Stimulated activated CD8-positive, alpha-beta memory T cell treated with anti-CD3 and anti-CD28 coated beads, Interleukin-7, amount 100 ng/mL, for 48 hours (primary cell): ENCODE measurements at places on chromosomes 1 and 21.
A peak's percentile ranks its signal among the peaks of the same experiment; 100 is the strongest.

DNA sequence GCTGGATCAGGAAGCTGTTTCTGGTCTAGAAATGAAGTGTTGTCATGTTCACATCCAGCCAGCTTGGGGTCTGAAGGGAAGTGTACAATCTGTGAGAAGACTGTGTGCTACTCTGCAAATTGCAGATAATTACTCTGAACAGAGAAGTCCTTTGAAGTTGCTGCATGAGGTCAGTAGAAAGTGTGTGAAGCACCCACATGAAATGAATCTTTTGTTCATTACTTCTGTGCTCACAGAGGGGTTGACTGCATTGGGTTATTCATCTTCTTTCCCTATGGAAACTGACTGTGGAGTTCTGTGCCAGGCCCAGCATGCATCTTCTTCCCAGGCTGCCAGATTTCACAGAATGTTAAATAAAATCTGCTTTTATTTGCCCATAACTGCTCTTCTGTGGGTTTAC is 47.1 kb downstream of the CTH start:
- DNase-seq: no peak

DNA sequence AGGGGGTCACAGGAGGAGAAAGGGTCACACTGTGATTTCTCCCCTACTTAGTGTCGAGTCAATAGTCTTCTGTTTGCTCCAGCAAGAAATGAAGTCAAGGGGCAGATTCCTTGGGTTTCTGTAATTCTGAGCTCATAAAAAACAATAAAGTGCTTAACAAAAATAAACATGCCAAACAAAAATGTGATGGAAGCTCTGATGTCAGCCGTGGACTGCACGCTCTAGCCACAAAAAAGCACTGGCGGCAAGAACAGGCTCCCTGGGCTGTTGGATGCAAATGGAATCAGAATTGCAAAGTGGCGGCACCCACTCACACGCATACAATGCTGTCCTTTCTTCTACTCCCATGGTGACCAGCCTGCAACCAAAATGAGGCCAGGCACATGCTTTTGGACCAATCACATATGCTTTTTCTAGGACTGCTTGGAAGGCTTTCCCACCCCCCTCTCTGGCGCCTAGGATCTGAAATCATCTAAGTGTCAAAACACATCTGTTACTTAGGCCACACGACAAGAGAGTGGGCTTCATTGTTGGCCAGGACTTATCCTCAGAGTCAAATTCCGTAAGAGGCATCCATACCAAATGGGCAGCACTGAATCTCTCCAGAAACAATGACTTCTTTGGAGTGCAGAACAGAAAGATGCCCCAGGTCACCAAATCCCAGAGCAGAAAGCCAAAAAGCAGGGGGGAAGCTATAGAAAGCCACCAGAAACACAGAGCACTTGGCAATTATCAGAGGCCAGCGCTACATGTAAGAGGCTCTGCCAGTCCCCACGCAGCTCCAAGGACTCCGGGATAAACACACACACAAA is 9.2 kb downstream of the C1orf198 start:
- no peak for DNase-seq

- no peak for DNase-seq
Measured at GRCh38 chr1:118788463-118788862, 199.7 kb downstream of the TBX15 start.

DNA sequence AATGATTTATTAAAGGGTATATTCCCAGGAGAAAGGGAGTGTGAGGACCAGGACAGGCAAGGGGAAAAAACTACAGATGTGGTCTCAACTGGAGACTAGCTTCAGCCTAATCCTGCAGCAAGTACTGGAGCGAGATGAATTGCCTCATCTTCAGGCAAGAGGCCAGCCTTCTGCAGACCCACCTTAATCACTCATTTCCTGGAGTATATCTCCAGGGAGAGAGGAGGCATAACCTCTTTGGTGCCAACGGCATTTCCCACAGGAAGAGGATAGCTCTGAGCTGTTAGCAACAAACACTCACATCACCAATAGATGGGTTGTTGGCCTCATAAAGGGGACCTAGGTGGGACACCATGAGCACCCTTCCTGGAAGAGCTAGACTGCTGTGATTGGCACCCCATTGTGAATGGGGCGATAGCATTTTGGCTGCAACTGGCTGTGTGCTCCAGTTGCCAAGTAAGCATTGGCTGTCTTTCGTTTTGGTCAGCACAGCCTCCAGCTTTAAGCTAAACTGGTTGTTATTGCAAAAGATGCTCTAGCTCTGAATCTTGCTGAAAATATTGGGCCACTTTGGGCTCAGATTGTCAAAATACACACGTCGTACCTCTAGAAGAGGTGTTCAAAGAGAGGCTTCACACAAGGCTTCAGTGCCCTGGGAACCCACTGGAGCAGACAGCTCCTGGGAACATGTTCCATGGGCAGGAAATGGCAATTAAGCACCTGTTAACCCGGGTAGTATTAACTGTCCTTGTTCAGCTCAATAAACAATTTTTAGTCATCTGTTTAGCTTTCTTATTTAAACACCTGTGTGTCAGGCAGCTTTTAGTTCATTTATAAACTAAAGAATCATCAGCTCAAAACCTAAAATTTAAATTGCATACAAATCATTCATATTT is 314.8 kb upstream of the C1orf87 start:
- no peak for DNase-seq

GRCh38 chr21:25560891-25561290 is 46.4 kb downstream of the MRPL39 start:
- no peak for DNase-seq

- DNase-seq: no peak
Measured at GRCh38 chr1:116875391-116875790, 34.3 kb upstream of the PTGFRN start.

DNA sequence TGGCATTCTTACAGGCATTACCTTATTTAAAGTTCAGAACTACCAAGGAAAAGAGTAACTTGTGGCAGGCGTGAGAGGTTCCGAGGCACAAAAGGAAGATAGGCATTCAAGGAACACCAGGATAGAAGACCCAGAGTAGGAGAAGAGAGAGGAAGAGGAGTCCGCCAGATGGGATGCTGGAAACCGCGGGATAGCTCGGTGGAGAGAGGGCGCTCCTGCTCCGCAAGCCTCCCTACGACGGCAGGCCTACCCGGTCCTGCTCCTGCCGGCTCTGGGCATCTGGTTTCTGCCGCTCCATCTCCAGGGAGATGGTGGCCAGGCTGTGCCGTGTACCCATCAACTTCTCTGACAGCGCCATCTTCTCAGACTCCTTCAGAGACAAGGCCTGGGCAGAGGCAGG is 5.4 kb upstream of the NBPF1 start:
- no peak for DNase-seq

DNA sequence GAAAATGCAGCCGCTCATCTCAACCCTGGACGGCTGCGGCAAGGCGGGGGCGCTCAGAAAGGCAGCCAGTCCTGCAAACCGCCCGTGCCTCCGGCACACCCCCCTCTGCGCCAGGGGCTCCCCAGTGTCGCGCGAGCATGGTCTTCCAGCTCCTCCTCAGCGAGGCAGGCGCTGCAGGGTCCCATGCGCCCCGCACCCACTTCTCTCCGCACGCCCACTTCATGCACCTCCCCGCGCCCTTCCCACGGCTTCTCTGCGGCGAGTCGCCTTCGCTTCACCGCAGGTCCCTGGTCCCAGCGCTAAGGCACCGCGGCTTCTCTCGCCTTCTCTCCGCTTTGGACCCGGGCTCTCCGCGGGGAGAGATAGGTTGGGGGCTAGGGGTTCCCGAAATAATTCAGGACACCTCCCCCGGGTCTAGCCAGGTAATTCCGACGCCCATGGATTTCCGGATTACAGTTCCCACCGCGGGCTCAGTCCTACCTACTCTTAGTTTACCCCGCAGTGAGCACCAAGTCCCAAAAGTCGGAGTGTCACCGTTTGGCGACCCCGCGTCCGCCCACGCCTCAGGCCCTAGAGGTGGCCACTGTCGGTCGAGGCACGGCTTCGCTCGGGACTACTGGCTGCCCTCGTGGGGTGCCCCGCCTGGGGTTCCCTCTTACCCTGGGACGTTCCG is 67.5 kb downstream of the SYT2 start:
- DNase-seq: no peak

- no peak for DNase-seq
Measured at GRCh38 chr1:178488393-178488792, 8.4 kb downstream of the CLEC20A start.

GRCh38 chr1:168265596-168265995 is 15.1 kb upstream of the TBX19 start:
- no peak for DNase-seq

DNA sequence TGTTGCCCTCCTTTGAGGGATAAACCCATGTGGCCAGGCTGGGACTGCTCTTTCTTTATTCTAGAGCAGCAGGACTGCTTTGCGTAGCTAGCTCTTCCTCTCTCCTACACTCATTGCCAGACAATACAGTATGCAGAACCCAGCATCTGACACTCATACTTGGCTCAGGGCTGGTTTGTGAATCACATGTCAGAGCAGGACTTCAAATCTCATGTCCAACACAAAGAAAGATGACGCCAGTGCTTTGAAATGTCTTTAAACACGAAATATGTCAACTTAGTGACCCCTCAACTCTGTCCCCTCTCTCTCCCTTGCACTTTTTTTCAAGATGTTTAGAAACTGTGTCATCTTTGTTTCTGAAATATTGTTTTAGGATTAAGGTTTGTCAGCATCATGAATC is 135.0 kb downstream of the TGFB2 start:
- DNase-seq: no peak

DNA sequence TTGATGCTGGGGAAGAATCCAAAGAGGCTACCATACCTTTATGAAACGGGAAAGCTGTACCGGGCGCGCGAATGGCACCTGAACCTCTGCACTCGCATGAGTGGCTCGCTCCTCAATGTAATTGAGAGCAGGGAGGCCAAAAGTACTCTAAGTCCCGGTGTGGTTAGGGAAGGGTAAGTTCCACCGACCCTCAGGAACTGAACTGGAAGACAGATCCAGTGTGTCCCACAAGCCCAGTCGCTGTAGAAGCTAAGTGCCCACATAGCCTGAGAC is 1.0 kb downstream of the GATAD2B start:
- DNase-seq: no peak

- no peak for DNase-seq
Measured at GRCh38 chr1:110047463-110047862, 13.0 kb downstream of the STRIP1 start.

- peak; percentile 76 for DNase-seq
Measured at GRCh38 chr1:24966724-24967346, 36.8 kb upstream of the RUNX3 start.

DNA sequence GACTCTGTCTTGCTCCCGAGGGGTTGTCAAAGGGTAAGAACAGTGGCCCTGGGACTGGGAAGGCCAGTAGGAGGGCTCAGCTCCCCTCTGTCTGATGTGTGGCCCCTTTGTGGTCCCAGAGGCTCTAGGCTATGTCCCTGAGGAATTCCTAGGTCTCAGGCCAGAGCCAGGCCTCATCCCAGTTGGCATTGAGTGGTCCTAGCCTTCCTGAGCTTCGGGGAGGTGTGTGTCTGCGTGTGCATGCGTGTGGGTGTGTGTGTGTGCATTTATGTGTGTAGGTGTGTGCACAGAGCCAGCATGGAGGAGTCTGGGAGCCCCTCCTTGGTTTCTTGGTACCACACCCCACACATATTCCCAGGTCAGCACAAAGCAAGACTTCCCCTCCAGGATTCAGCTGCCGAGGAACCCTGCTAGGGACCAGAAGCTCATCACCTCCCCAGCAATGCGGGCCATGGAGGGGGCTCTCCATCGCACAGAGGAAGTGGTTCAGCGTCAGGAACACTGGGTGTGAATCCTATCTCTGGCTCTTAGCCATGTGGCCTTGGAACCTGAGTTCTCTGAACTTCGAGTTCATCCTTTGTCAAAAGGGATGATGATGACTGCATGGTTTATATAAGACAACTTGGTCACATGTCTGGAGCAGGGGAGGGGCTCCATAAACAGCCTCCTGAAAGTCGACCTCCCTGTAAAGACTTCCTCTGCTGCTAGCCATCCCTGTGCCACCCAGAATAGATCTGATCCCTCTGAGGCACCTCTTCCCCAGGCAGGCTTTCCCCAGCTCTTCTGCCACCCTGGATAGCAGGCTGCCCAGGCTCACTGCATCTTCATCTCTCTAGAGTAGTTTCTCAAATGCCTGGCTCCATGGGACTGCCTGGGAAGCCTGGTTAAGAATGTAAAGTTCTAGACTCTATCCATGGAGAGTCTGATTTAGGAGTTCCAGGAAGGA is 8.3 kb upstream of the EPS8L3 start:
- DNase-seq: no peak

DNA sequence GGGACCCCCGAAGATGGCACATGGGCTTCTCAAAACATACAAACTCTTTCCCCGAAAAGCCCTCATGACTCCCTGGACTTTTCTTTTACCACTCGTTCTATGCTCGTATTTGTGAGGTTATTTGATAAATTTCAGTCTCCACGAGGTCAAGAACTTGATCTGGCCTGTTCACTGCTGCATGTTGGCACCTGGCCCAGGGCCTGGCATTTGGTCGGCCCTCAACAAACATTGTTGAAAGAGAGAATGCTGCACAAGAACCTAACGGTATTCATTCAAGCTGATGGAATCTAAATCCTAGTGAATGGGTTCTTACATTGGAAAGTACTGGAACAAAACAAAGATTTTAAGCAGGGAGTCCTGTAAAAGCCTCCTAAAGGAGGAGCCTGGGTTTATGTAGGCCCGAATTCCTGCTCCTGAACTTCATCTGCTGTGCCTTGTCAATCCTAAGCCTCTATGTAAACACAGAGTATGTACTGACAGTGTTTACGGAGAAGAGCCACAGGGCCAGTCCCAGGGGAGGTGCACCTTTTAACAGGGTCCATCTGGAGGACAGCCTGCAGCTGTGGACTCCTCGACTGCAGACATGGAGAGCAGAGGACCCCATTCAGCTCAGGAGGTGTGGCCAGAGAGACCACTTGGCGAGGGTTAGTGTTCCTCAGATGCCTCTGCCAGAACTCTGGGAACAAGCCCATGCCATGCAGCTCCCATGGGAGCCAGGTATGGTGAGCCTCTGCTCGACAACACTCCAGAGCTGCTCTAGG is 46.9 kb downstream of the L1TD1 start:
- DNase-seq: no peak

GRCh38 chr1:12499539-12500240 is 118.3 kb downstream of the DHRS3 start:
- no peak for DNase-seq

DNA sequence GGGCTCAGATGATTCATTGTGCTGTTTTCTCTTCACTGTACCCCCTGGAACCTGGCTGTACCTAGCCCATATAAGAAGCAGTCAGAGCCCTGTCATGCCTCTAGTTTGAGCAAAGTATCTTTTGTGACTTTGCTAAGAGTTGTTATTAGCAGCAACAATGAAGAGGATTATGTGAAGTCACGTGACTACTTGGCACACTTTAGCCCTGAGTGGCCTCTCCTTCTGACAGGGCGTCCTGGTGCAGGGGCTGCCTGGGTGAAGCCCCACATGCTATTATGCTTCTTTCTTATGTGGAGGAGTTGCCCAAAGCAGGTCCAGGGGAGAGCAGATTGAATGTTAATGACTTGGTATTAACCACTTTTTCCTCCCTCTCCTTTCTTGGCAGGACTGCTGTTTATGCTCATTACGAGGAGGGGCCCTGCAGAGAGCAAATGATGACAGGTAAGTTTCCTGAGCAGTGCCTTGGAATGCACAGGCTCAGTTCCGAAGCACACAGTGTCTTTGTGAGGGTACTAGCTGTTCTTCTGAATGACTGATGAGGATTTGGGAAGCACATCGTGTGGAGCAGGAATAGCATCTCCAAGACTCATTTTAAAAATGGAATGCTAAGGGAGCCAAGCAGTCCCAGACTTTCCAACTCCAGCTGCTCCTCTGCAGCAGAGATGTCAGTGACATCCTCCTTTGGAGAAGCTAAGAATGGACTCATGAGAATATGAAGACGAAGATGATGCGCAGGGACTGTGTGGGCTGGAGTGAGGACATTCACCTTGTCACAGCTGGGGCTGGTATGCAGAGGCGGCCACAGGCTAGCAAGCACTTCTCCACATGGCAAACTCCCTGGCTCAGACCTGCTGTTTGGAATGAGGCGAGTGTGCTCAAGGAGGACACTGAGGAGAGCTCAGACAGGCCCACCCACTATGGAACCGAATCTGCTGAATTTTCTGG is 15.2 kb upstream of the ST3GAL3 start:
- no peak for DNase-seq
